Hematopoietic multipotent progenitor cell treated with erythropoietin and hydrocortisone succinate and interleukin-3 and kit ligand, for 6 days (in vitro differentiated cells): ENCODE measurements at places on chromosomes 6 and 20.

DNA sequence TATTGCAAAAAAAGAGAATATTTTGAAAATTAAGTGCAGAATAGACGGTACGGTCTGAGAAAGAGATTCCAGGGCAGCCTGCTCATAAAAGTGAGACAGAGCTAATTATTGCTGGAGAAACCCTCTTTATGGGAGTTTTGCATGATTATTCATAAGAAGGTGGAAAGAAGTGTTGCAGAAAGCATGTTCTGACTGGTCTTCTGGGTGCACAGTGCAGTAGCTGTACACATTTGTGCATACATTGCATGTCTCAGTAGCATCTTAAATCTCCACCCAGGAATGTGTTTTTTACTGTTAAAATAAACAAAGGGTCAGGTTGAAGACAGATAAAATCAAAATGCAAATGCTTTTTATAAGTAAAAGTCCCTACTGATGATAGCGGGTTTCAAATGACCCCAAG lies 1813.6 kb upstream of the DEFB115 start:
- DNase-seq: peak; percentile 1

- DNase-seq: no peak
These were observed 397.2 kb downstream of the CDH4 start for GRCh38 chr20:61649105-61649859.

DNA sequence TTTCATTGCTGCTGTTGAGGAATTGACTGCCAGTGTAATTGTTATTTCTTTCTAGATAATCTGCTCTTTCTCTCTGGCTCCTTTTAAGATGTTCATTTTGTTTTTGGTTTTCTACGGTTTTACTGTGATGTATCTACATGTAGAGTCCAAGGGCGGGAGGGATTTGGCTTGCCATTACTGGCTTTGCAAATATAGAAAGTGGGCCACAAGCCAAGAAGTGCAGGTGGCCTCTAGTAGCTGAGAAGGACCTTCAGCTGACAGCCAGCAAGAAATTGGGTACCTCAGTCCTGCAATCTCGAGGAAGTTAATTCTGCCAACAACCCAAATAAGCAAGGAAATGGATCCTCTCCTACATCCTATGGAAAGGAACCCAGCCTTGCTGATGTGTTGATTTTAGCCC lies 42.8 kb upstream of the GLP1R start:
- no peak for DNase-seq

DNA sequence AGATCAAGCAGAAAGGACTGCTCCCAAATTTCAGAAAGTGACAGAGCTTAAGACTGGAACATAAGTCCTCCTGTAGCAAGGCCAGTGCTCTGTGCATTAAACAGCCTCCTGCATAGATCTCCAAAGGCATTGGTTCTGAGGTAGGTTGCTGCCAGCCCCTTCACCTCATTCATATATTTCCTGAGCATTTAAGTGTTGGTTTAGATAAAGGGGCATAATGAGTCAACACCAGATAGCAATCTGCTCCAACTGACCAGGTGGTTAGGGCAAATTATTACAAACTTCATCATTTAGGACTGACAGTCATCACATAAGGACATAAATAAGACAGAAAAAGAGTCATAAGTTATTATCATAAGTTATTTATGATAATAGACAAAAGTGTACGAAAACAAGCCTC lies 10.7 kb downstream of the PTPRK start:
- DNase-seq: no peak

- no peak for DNase-seq
These were observed 21.0 kb upstream of the PDE7B start for GRCh38 chr6:135830452-135830881.

DNA sequence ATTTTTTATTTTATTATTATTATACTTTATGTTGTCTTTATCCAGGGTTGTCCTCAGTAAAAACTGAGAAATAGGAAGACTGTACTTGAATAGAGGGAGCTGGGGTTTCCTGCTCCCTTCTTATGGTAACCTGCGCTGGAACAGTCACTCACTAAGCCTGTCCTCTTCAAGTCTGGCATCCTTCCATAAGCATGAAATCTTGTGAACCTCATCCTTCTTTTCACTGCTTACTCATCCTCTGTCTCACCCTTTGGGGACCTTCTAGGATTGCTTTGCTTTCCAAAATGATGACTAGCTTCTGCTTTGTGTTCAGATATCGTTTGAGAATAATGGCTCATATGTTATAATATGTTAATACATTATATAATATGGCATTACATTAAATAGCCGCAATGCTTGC lies 90.6 kb downstream of the C6orf118 start:
- no peak for DNase-seq

GRCh38 chr6:34144581-34145160 lies 1.2 kb downstream of the GRM4 start:
- DNase-seq: no peak

DNA sequence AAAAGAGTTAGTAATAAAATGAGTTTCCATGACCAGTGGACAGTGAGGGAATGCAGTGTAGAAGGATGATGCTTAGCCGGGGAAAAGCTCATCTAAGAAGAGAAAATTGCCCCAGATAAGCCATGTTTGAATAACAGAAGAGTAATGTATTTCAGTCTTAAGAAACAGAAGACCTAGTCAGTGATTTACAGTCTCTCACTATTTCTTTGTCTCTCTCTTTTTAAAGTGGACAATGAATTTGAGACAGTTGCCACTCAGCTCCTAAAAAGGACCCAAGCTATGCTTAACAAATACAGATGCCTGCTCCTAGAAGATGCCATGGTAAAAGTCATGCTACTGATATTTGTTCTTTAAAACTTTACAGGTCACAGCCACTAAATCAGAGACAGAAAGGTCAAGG lies 19.4 kb upstream of the RPL7L1 start:
- no peak for DNase-seq

DNA sequence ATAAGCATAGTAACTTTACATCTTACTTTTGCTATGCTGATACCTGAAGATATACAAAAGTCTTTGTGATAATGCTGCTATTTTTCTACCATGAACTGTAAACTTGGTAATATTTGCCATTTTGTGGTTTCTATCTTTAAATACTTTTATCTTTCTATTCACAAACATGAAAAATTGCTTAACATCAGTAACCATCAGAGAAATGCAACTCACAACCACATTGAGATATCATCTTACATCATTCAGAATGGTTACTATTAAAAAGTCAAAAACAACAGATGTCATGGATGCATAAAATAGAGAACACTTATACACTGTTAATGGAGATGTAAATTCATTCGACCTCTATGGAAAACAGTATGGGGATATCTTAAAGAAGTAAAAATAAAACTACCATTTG lies 112.0 kb downstream of the TRDN start:
- DNase-seq: peak; percentile 18

DNA sequence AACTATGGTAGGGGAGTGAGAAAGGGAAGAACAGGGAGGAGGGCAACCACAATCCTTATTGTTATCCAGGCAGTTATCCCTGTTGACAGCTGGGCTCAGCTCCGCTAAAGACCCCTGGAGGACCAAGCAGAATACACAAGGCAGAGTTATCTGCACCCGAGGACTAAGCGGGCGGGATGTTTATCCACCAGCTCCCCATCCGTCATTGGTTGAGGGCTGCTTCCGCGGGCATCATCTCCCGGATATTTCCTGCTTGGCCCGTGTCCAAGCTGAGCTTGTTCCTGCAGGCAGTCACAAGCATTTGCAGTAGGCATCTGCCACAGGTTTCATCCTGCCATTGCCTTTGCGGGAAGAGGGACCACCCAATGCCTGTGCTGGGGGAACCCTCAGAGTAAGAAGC lies 102.1 kb downstream of the DLGAP4 start:
- no peak for DNase-seq

- peak; percentile 28 for DNase-seq
These were observed 193.7 kb downstream of the GPX5 start for GRCh38 chr6:28719275-28719940.

DNA sequence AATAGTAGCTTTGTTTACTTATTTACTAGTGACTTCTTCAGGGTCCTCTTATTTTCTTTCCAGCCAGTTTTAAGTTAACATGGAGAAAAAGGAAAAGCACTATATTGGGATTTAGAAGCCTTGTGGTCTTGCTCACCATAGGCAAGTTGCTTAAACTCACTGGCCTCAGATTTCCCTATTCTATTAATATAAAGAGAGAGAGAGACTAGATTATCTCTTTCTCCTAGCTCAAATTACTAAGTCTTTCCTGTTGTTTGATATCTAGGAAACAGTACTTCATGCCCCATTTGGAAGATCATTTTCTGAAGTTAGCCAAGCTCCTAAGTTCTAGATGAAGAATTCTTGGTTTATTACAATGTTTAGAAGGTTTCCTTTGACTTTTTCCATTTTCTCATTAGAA lies 32.5 kb downstream of the CTNNBL1 start:
- no peak for DNase-seq

DNA sequence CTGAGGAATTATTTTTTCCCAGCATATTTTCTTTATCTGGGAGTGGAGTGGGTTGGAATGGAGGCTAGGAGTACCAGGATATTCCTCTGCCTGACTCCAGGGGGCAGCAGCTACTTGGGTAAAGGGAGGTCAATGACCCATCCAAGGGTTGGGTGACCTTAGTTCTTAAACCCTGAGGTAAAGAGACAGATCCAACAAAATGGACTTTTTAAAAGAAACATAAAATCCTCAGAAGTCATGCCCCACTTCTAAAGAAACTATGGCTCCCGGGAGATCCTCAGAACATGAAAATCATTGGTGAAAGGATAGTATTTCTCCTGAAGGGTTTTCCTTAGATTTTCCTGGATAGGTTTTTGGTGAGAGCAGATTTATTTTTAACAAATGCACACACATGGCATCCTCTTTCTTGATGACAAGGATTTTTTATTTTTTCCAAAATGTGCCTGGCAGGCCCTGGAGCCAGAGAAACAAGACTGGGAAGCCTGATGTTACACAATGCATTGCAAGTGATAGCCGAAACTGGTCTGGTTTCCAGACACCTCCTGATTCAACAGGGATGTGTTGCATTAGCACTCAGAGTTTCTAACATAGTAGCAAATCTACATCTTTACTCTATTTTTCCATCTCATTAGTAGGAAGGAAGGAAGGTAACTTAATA lies 240.9 kb upstream of the BTBD3 start:
- peak; percentile 66 for DNase-seq

GRCh38 chr20:58429303-58429702 lies 40.3 kb downstream of the VAPB start:
- no peak for DNase-seq

- DNase-seq: peak; percentile 87
These were observed 117.8 kb upstream of the SPACA1 start for GRCh38 chr6:87929843-87930288.

- DNase-seq: no peak
These were observed 241.4 kb downstream of the SLC24A3 start for GRCh38 chr20:19453862-19454261.

DNA sequence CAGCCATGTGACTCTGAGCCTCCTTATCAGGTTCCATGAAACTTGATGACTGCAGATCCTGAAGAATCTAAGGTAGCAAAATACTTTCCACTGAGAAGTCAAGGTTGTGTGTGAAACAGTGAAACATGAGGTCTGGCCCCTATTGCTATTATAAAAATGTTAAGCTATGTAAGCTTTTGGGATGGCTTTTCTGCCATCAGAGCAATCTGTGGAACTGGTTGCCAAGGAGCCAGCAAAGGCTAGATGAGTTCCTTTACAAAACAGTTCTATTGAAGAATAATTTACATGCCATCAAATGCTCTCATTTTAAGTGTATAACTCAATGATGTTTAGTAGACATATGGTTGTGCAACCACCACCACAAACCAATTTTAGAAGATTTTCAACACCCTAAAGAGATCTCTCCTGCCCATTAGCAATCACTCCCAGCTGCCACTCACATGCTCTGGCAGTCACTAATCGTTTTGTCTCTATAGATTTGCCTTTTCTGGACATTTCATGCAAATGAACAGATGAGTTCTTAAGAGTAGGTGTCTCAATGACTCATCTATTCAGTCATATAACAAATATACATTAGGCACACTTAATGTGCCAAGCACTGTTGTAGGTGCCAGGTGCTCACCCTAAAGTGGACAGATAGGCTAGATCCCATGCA lies 19.9 kb upstream of the MEP1A start:
- DNase-seq: peak; percentile 30

- no peak for DNase-seq
These were observed 1168.4 kb upstream of the CITED2 start for GRCh38 chr6:140542863-140543262.

GRCh38 chr6:109514946-109515345 lies 31.9 kb upstream of the ZBTB24 start:
- no peak for DNase-seq

DNA sequence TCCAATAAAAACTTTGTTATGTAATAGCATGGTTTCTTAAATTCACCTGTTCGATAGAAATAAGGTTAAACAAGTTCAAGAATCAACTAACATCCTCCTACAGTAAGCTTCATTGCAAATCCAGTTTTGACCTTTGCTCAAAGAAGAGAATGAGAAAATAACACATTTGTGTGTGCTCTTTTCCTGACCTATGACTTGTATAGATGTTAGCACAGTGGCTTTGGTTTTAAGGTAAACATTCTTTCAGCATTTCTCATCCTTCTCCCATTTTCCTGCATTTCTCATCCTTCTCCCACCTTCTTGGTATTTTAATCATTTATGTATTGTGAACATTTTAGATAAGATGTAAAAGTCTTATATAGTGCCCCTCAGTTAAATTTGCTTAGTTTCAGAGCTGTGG lies 73.9 kb downstream of the PLCB1 start:
- DNase-seq: no peak

- no peak for DNase-seq
These were observed 4.3 kb downstream of the SCUBE3 start for GRCh38 chr6:35218021-35218420.

GRCh38 chr6:153989989-153990388 lies 49.1 kb upstream of the OPRM1 start:
- no peak for DNase-seq

- no peak for DNase-seq
These were observed 159.8 kb upstream of the HCRTR2 start for GRCh38 chr6:55014321-55015088.

DNA sequence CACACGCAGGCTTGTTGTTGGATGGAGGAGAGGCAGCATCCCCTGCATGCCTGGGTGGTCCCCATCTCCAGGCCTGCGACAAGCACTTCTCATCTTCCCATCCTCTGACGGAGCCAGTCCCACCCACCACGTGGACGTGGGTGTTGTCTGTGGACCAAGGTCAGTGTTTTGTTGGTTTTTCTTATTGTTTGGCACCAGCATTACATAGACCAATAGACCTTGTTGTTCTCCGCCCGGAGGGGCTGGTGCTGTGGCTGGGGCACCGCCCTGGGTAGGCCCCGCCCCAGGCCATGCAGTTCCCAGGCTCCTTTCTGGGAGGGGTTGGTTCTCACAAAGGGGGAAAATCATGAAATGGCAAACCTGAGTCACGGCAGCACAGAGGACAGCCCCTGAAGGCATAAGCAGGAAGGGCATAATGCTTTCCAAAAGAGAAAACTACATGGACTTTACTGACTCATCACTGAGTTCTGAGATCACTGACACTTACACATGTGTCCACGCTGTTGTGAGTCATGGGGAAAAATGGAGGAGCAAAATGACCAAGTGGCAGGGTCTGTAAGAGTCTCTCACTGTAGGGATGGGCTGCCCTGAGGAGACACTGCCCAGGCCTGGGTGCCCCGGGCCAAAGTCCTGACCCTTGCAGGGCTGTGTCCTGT lies 90.8 kb downstream of the THBS2 start:
- no peak for DNase-seq

GRCh38 chr20:20497242-20497978 lies 129.5 kb downstream of the INSM1 start:
- no peak for DNase-seq
